Right renal pelvis (tissue), 4 donors: ENCODE measurements at places on chromosomes 1 and 21. TPM values are rescaled to one million over a fixed set of nuclear protein-coding genes. Genes with fewer than 3 reads are reported as not detected.

DNA sequence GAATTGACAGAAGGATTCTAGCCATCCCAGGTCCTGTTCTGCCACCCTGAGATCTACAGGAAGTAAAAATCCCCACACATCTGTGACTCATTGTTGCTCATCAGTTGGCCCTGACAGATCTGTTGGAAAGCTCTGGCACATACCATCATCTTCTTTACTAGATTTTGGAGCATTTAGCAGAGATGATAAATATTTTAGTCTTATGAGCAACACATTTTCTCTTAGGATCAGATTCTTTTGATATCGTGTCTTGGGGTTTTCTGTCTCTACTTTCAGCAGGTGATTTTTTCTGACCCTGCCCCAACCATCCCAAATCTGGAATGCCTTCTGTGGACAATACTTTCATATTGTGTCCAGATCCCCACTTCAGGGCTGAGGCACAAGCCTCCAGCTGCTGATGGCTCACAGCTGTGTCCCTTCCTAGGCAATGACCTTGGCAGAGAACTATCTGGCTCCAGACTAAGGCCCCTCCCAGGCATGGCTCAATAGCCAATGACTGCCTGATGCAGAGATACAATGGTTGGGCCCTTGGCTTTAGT, 102.8 kb downstream of the GDAP2 start:
- no peak for DNase-seq

DNA sequence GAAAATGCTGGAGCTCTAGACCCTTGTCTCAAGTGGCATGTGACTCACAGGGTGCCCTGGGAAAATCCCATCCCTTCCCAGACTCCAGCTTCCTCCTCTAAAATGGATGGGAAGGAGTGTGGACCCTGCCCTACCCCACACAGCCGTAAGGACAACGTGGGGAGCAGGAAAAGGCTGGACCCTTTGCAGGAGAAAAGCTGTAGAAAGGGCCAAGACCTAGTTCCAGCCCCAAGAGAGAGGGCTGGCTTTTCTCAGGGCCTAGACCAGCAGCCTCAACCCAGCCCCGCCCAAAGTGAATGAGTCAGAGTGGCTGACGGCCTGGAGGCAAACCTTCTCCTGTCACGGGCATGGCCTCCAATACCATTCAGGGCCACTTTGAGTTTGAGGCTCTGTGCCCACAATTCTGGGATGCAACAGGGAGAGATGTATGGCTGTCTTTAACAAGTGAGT, 1.1 kb downstream of the LAMB3 start:
- no peak for DNase-seq

DNA sequence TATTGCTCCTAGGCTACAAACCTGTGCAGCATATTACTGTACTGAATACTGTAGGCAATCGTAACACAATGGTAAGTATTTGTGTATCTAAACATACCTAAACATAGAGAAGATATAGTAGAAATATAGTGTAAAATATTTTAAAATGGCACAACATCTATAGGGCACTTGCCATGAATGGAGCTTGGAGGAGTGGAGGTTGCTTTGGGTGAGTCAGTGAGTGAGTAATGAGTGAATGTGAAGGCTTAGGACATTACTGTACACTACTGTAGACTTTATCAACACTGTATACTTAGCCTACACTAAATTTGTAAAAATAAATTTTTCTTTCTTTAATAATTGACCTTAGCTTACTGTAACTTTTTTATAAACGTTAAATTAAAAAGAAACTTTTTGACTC, 7.9 kb downstream of the LEFTY2 start:
- no peak for DNase-seq

DNA sequence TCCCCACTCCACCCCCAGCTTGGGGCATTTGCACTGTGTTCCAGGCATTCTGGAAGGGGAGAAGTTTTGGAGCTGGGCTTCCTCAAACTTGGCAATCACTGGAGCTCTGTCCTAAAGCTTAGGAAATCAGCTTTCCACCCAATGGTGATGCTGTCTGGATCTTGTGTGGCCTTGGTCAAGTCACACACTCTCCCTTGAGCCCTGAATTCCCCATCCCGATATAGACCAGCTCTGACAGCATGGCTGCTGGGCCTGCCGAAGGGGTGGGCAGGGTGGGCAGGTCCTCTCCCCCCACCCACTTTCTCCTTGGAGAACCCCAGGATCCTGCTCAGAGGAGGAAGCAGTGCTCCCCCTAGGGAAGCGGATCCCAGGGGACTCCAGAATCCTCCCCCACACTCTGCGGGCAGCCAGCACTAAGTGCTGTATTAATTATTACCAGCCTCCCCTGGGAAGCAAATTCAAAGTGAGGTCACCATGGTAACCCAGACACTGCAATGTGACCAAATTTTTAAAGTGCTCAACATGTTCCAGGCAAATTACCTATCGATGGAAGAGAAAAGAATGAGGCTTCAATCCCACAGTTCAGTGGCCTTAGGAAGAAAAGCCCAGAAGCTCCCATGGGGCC, 21.3 kb upstream of the LDLRAP1 start:
- no peak for DNase-seq

- no peak for DNase-seq
These were observed 4.8 kb downstream of the EFHD2 start for GRCh38 chr1:15414445-15414983.

- no peak for DNase-seq
These were observed 35.1 kb downstream of the IL6R start for GRCh38 chr1:154440036-154440804.

DNA sequence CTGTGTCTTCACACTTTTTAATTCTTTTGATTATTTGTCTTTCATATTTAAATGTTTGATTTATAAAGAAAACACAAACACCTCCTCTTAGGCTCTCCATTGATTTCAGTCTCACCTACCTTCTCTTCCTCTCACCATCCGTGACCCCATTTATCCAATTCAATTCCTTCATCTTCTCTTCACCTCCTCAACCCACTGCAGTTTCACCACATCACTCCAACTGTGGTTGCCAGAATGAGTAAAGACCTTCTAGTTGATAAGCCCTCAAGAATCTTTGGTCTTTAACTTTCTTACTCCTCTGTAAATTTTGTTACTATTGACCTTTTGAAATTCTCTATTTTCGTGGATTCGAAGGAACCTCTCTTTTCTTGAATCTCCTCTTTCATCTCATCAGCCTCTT, 260.7 kb downstream of the CHRM3 start:
- no peak for DNase-seq

- DNase-seq = no peak
These were observed 30.3 kb downstream of the PARK7 start for GRCh38 chr1:7991504-7992440.

- DNase-seq = no peak
These were observed 24.8 kb downstream of the F11R start for GRCh38 chr1:160996178-160996577.

GRCh38 chr1:178323067-178323466, 173.7 kb downstream of the CLEC20A start:
- DNase-seq = no peak

DNA sequence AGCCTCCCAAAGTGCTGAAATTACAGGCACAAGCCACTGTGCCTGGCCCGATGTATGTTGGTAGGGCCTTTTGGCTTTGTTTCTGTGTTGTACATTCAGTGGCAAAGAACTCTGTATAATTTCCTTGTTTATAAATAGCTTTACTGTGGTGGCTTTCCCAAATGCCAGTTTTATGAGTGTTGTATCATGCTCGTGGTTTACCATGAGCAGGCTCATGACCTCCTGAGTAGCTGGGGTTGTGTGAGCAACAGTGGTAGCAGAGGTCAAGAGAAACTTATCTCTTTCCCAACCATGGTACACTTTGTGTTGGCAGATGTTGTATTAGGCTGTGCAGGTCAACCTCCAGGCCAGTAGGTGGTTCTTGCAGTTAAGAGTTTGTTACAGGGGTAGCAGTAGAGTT, 420.4 kb upstream of the BEND5 start:
- no peak for DNase-seq

DNA sequence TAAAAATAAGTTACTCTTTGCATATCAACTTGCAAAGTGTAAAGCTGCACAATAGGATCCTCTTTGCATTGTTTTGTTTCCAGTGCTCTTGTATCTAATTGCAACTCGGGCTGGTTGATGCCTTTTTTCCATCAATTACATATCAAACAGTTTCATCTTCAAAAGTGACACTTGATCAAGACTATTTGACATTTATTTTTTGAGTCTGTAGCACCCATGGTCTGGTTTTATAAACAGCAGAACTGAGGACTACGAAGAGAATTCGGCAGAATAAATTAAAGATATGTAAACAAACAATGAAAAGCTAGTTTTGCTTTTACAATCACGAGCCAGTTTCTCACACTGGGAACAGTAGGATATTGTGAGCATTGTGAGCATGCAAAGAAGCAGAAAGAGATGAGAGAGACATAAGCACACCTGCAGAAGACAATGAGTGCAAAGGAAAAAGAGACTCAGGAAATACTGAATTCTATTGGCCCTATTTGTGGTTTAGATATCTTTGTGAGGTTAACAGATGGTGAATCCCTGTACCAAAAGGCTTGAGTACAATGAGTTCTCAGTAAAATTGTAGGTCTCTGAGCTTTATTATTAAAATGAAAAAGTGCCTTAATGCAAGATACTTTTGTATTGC, 45.4 kb downstream of the RPL5 start:
- no peak for DNase-seq

- no peak for DNase-seq
These were observed 91.2 kb upstream of the JUN start for GRCh38 chr1:58874757-58875755.

DNA sequence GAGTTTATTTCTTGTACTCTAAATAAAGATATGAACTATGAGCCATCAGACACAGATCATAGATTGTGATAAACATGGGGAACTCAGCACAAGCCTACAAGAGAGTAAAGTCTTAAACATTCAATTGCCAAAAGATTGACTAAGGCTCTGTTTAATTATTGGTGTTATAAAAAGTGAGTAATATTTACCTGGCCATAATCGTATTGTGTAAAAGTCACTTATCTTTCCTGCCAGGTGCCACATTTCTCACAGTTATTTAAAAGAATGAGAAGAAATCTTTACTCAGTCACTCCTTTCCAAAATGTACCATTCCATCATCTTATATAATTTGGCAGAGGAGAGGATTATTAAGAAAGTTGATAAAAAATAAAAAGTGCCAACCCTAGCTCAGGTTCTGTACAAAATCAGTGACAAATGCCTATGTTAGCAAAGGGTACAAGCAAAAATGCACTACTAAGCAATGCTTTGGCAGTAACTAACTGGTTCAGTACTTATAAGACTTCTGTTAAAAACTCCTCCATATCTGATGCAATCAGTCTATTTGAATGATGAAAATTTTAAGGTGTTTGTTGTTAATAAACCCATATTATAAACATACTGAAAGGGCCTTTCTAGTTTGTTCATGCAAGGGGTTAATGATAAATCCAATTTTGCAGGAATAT, 5.8 kb upstream of the NR5A2 start:
- DNase-seq = no peak

GRCh38 chr1:224727351-224728289, 111.5 kb downstream of the CNIH3 start:
- no peak for DNase-seq

DNA sequence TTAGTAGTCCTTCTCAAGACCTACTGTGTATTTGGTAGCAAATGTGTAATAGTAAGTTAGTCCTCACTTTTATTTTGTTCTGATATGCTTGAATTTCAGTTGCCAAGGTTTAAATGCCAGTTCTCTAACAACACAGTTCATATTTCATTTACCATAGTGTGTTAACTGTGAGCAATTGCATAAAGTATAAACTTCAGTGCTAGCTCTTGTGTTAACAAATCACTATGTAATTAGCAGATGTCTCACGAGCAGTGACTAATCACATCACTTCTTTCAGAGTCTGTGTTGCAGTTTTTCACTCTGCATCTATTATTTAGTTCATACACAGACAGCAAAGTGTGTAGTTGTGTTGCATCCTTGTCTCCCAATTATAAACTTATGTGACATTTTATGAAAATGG, 47.8 kb downstream of the ZMYM4 start:
- no peak for DNase-seq

DNA sequence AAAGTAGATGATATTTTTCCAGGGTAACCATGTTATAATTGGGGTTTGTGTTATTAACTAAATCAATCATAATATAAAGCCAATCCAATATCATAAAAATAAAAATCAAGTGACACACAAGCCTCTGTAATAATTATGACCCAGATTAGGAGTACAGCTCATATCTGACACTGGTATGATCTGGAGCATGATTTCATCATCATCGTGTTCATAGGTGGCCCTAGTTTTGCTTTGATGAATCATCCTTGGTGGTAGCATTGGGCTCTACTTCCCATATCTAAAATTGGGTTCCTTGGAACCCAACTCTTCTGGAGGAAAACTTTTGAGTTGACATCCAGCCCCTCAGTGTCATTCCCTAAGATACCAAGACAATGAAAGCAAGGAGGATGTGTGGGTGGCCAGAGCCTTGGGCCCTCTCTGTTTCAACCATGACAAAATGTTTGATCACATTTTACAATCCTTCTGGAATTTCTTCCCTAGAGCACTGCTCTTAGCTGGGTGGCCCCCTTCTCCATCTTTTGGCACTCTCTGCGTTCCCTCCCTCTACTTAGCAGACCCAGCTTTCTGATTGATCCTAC, 37.0 kb upstream of the ENAH start:
- DNase-seq = no peak

GRCh38 chr1:4796161-4797015, 142.0 kb downstream of the AJAP1 start:
- no peak for DNase-seq

- DNase-seq = no peak
These were observed 596 bp downstream of the ITGB2 start for GRCh38 chr21:44919913-44920693.

GRCh38 chr1:119435052-119435451, 20.1 kb downstream of the HSD3B2 start:
- no peak for DNase-seq

Gene NID1
- polyA plus RNA-seq = 200 TPM

Gene C1orf53
- polyA plus RNA-seq = 3.8 TPM

Gene NBPF9
- 55.3 TPM for polyA plus RNA-seq

Gene COL24A1
- 1.9 TPM for polyA plus RNA-seq

Gene ARPC5
- 176 TPM for polyA plus RNA-seq

Gene MAP1LC3C
- polyA plus RNA-seq = 1.3 TPM

Gene ARID4B
- 48.9 TPM for polyA plus RNA-seq

Gene CLK2
- polyA plus RNA-seq = 79.0 TPM

Gene PAPPA2
- 60.5 TPM for polyA plus RNA-seq

Gene RSPO1
- 4.0 TPM for polyA plus RNA-seq

Gene GGPS1
- polyA plus RNA-seq = 69.1 TPM

Gene GJB4
- not detected for polyA plus RNA-seq
